ENCODE measurements at places on chromosomes 6 and 20.

GRCh38 chr6:28580475-28580874, 54.8 kb downstream of the GPX5 start:
- DNase-seq, result no peak

DNA sequence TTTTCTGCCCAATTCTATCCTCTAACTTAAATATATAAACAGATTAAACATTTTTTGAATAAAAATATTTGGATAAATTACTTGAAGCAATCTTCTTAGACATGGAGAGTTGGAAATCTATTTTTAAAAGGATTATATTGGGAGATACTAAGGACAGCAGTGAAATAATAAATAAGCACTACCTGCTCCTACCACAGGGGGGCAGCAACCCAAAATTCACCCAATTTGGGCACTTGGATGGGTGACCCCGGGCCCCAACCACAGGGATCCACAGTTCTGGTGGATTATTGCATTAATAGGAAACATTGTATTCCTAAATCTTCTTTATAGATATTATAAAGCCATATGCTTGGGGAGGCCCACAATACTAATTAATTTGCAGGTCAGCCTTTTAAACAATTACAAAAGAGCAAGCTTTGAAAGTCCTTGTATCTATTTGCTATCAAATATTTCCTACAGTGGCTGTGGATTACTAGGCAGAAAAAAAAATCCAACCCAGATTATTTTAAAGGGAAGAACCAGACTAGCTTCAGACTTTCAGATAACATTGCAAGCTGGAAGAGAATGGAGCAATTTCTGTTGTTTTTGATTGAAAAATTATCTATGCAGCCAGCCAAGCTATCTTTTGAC, 66.4 kb upstream of the PDE10A start:
- DNase-seq, result peak; percentile 4

DNA sequence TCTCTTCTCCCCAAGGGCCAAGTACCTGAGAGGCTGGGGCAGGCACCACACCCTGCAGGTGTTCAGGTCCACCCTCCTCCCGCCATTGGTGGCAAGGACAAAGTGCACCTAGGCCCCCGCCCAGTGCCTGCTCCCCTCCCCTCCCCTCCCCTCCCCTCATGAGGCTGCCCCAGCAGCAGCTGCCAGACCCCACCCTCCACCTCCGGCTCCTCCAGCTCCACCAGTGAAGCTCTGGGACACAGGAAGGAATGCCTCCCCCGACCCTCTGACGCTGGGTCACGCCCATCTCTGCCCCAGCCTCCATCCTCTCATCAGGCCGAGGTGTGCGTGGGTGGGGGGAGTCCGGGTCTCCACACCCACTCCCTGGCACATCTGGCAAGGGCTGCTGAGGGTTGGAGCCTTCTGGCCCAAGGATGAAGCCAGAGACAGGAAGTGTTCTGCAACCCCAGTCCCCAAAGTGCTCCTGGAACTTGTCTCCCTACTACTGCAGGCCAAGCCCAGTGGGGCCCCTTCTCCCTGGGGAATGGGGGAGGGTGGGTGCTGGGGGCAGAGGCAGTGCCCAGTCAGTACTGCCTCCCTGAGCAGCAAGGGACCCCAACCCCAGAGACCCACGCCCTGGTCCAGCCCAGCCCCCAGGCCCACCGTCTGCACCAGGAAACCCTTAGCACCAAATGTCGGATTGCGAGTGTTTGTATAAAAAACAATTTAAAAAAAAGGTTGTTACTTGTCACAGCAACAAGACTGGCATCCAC, 1.6 kb upstream of the UCKL1 start:
- DNase-seq, result no peak

DNA sequence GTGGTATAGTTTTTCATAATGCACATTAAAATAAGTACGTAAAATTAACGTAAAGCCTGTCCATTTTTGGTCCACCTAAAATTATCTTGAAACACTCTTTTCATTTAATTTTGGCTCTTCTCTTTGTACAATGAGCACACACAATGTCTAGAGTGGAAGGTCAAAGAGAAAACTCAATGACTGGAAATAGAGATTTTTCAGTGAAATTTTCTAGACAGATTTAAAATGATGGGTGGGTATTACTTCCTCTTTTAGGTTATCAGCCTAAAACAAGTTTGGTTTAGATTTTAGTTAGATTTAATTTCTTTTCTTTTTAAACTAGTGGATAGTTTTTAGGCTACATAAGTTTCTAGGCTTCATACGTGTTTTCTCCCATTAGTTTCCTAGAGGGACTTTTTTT, 24.9 kb downstream of the DSE start:
- DNase-seq, result no peak

DNA sequence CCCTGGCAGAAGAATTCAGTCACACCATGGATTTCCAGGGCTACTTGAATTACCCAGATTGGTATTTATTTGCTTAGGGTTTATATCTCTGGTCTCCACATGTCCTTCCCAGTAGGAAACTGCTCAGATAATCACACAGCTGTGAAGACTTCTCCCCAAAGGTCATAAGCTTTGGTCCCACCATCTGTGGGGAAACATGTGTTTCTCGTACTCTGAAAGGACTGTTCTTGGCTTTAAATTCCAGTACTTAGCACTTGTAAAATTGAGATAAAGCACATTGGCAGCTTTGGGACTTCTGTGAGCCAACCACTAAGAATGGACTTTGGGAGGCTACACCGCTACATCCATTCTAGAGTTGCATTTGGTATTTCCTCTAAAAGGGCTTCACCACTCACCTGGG, 205.3 kb upstream of the FOXA2 start:
- no peak for DNase-seq

Measured in T follicular helper cell (primary cell).